ENCODE measurements at places on chromosomes 4 and X.

- no peak for DNase-seq
Measured at GRCh38 chr4:81756973-81757372, 285.3 kb upstream of the RASGEF1B start.

DNA sequence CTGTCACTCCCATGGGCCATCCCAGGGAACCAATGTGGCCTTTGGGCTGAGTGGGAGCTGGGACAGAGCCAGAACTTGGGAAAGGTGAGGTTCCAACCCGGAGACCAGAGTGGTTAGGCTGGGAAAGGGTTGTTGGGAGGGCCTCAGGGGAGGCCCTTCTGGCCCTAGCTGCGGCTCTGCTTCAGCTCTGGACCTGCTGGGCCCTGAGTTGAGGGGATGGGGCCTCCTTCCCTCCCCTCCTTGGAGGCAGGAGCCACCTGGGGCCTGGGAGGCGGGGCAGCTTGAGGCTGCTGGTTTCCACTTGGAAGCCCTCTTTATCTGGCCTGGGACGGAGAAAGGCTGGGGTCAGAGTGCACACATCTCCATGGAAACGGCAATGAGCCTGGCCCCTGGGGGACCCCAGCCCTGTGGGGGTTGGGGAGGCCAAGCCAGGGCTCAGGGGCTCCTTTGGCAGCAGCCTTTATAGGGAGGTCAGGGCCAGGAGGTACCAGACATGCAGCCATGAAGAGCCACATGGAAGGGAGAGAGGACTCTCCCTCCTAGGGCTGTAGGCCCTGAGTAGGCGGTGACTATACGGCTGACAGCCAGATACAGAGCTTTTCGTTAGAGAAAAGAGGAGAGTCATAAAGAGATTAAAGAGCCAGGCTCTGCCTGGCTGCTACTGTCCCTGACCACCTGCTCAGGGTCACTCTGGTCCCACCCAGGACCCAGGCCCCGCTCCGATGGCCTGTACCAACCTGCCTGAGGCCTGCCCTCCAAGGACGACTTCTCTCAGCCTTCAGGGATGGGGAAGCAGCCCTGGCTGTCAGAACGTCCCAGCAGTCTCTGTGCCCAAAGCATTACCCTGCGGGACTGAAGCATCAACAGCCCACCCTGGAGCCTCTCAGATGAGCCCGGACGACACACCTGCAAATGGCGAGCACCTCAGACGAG lies 6.9 kb upstream of the NSD2 start:
- no peak for DNase-seq

- no peak for DNase-seq
Measured at GRCh38 chr4:77711469-77711868, 105.8 kb downstream of the CXCL13 start.

GRCh38 chr4:182351485-182351884 lies 108.3 kb downstream of the TENM3 start:
- DNase-seq, result no peak

GRCh38 chr4:108941904-108942430 lies 179.1 kb upstream of the ETNPPL start:
- no peak for DNase-seq

DNA sequence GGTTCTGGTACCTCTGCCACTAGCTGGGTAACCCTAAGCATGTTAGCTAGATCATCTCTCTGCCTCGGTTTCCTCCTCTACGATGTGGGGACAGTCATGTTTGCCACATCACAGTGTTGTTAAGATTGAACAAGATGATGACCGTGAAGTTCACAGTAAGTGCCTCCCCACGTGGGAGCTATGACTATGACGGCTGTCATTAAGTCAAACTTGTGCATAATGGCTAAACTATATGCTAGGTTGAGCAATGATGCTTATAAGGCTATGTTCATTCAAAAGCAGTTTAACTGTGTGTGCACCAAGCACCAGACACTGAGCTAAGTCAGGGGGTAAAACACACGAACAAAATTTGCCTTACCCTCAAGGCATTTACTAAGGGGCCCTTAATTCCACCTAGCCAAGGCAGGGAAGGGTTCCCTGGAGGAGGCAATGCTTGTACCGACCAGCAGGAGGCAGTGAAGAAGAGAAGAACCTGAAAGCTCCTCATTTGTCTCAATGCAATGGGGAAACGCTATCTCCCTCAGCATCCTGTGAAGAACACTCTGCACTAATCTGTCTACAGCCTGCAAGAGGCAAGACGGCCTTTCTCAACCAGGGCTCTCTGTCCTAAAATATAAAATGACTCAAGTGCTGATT lies 52.9 kb downstream of the MAP7D2 start:
- no peak for DNase-seq

DNA sequence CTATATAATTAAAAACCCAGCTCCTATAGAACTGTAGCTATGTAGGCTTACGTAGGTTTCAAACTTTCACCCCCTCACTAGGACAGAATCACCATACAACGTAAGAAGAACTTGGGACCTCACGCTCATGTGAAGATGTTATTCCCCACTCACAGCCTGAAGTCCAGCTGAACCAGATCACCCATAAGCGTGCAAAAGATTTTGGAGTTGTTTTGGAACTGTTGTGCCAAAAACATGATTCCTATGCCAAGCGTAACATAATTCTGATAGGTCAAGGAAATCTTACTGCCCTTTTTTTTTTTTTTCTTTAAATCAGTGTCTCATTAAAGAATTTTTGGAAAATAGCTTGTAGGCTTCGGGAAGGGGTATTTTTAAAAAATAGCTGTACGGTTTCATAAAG lies 57.0 kb downstream of the LCORL start:
- no peak for DNase-seq

GRCh38 chrX:150542846-150543229 lies 25.6 kb upstream of the MTM1 start:
- DNase-seq, result no peak

GRCh38 chr4:103786014-103786413 lies 66.2 kb upstream of the TACR3 start:
- no peak for DNase-seq

DNA sequence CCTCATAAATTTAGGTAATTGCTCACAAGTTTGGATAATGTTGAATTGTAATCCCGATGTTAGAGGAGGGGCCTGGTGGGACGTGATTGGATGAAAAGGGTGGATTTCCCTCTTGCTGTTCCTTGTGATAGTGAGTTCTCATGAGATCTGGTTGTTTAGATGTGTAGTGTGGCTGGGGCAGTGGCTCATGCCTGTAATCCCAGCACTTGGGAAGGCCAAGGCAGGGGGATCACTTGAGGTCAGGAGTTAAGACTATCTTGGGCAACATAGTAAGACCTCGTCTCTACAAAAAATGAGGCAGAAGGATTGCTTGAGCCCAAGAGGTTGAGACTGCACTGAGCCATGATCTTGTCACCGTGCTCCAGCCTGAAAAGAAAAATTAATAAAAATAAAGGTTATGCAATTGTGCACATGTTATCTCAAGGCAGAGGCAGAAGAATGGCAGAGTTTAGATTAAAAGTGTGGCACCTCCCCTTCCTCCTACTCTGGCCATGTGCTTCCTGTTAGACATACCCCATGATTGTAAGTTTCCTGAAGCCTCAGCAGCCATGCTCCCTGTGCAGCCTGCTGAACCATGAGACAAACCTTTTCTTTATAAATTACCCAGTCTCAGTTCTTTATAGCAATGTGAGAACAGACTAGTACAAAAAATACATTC lies 36.5 kb downstream of the ERVMER34-1 start:
- no peak for DNase-seq

DNA sequence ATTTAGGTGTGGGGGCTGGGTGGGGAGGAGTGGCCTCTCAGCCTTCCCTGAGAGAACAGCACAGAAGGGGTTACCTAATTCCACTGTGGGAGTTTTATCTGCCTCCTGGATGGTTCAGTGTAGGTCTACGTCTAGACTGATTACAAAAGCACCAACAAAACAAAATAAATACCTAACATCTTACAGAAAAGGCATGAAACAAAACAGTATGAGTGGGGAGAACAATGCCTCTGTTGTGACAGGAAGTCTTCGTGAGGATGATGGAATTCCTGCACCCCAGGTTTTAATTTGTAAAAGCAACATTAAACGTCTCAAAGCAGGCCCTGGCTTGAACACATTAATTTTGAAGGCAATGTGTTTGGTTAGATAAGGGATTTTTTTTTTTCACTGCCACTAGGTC lies 112.1 kb upstream of the GPC4 start:
- no peak for DNase-seq

Data from cerebellar nuclear complex (tissue), 1 donor.